ENCODE measurements at places on chromosomes 2 and 18.

GRCh38 chr2:164735309-164735919 lies 106.2 kb downstream of the COBLL1 start:
- no peak for DNase-seq

GRCh38 chr2:158928965-158929364 lies 39.5 kb upstream of the TANC1 start:
- DNase-seq = no peak

GRCh38 chr2:71716697-71717624 lies 263.6 kb downstream of the DYSF start:
- no peak for DNase-seq

DNA sequence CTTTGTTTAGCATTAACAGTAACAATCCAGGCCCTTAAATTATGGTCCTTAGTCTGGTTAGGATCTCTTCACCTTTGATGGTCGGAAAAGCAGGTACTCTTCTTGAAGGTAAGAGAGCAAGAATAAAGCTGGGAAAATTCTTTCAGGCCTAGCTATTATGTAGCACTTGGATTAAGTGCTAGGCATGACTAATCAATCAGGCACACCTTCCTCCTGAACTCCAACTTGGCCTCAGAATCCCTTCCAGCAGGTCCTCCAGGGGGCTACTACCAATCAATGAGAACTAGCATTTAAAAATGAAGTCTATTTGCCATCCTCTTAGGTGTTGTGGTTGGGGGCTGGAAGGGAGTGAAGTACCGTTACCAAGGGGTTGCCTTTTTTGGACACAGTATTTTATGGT lies 3.7 kb downstream of the SMYD1 start:
- no peak for DNase-seq

DNA sequence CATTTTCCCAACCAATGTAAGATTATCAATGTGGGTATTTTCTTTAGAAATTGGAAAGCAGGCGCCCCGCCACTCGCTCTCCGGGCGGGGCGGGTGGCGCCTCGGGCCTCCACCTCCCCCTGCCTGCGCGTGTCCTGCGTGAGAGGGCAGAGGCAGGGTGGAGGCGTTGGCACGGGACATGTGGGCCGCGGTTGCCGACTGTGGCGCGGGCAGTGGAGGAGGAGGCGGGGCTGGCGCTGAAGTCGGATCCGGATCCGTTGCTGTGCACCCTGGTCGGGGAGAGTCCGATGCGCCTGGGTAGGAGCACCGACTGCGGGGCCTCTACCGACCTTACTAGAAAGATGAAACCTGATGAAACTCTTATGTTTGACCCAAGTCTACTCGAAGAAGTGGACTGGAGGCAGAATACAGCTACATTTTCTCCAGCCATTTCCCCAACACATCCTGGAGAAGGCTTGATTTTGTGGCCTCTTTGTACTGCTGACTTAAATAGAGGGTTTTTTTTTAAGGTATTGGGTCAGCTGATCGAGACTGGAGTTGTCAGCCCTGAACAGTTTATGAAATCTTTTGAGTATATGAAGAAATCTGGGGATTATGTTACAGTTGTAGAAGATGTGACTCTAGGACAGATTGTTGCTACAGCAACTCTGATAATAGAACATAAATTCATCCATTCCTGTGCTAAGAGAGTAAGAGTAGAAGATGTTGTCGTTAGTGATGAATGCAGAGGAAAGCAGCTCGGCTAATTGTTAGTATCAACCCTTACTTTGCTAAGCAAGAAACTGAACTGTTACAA lies 37.9 kb downstream of the PMS1 start:
- no peak for DNase-seq

DNA sequence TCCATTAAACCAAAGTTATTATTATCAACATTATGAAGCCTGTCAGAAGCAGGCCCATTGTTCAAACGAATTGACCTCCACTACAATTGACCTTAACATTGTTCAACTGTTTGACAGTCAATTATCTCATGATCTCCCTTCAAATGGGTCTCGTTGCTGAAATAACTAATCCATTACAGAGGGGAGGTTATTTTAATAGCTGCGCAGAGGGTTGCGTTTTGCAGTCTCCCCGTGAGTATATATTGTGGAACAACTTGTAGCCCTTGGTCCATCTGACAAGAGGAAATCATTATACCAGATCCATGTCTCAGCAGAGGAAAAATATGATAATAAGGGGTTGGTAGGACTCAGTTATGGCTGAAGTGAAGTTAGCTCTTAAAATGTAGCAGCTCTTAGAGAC lies 159.1 kb downstream of the ALK start:
- DNase-seq = no peak

DNA sequence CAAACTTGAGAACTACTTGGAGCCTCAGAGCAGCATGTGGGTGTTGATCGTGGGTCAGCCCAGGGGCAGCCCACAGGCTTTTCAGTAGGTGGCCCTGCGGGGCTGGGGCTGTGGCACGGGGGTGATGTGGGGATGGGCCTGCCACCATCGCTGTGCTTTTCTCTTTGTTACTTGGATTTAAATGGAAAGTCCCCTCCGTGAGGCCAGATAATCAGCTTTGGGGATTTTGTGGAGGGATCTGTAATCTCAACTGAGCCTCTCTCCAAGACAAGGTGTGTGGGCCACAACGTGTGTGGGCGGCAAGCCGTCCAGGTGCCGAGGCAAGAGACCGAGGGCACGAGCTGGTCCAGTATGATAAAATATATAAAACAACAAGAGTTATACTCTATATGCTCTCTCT lies 16.7 kb downstream of the COLEC11 start:
- DNase-seq = no peak

GRCh38 chr2:99956232-99957030 lies 186.0 kb downstream of the AFF3 start:
- DNase-seq = no peak

DNA sequence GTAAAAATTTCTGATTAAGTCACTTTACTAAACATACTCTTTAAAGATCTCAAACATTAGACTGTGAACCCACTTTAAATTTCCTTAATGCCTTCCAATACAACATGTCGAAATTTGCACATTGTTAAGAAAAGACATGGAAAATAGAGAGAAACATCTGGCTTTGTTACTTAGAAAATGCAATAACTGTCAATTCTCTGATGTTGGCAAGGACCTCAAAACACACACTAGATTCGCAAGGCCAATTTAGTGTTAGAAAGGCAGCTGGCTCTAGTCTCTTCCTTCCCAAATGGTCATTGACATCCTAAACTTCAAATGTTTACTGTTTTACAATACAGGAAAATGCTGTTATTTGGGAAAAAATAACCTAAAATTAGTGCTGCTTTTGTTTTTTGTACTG lies 110.6 kb downstream of the UPP2 start:
- DNase-seq = no peak

- DNase-seq = no peak
These were observed 500.9 kb upstream of the DSEL start for GRCh38 chr18:68017385-68017784.

DNA sequence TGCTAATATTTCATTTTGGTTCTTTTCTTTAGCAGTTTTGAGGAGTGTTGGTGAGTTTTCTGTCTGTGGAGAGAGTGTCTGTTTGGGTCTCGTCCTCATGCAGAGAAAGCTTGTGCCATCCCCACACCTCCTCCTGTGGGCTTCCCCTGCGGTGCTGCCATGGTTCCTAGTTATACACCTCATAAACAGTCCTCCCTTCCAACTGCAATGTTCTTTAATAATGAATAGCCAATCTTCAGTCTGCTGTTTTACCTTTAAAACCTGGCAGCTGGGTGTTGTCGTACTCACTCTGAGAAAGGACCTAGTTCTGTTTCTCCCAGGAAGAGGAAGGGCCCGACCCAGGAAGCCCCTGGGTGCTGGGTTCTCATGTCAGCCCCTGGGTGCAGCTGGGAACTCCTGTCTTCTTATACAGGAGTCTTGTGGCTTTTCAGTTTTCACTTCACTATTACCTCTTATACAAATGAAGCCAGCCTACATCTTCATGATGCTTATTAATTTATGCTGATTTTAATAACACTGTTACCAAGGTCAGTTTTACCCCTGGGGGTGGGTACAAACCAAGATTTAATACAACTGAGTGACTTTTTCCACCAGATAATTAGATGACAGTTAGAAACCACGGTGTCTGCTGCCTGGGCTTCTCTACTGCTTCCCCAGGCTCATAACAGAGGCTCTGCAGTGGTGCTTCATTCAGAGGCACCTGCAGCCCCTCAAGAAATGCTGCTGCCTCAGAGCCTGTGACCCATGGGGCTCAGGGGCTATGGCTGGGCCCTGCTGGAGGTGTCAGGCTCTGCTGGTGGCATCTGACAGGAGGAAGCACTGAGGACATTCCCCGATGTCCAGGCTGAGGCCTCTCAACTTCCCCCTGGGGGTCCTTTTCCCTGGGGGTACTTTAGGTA lies 59.1 kb downstream of the COA5 start:
- DNase-seq = peak; percentile 49

- DNase-seq = no peak
These were observed 46.3 kb downstream of the EN1 start for GRCh38 chr2:118801151-118801550.

DNA sequence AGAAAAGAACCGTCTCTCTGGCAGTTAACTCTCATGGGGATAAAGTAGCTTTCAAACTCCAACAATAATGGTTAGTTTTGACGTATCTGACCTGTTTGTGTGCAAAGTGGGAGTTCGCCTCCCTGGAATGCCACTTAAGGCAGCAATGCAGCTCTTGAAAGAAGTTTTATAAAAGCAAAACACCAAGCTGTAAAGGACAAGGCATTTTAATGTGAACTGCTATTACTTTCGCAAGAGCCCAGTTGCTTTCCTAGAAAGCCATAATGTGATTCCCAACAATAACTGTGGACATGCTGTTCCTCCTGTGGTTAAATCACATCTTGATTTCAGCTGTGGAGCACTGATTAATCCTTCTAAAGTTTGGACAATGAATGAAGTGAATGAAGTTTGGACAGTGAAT lies 303.7 kb downstream of the PTPRM start:
- no peak for DNase-seq

GRCh38 chr2:196372811-196373664 lies 201.7 kb upstream of the STK17B start:
- no peak for DNase-seq

- DNase-seq = no peak
These were observed 26.9 kb downstream of the GCG start for GRCh38 chr2:162125138-162125537.

DNA sequence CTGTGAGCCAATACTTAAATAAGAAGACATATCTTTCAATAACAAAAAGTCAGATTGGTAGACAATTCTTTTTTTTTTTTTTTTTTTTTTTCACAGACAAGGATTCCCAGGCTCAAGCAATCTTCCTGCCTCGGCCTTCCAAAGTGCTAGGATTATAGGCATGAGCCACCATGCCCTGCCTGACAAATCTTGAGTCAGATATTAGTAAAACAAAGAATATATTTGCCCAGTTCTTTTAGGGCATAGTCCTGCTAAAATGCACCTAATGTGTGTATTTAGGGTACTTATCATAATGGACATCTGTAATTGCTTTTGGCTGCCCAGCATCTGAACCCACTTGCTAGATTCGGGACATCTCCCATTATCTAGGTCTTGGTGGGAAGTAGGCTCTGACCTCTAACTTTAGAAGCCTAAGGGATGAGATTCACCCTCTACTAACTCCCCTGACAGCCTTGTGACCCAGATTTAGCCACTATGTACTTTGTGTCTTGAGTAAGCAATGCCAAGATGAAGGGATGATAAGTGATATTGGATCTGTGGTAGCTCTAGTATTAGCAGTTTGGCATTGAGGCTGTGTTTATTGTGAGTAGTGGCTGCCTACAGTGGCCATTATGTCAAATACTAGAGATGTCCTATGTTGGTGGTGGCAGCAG lies 18.5 kb upstream of the PSME4 start:
- DNase-seq = no peak
